ENCODE measurements at places on chromosomes 4 and X.

DNA sequence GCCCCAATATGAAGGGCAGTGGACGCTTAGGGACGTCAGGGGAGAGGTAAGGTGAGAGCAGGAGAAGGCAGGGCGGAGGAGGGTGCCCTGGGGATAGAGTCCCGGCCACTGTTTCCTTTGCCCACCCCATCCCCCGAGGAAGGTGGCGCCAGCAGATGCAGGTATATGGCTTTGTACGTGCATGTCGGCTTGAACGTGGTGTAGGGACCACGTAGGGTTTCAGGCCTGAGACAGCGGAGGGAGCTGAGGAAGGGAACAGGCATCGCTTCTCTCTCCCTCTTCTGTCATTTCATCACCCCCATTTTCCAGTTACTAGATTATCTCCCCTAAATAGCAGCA is 97.9 kb downstream of the PHKA2 start:
- no peak for DNase-seq

GRCh38 chr4:76738086-76738931 is 159.6 kb downstream of the SOWAHB start:
- no peak for DNase-seq

DNA sequence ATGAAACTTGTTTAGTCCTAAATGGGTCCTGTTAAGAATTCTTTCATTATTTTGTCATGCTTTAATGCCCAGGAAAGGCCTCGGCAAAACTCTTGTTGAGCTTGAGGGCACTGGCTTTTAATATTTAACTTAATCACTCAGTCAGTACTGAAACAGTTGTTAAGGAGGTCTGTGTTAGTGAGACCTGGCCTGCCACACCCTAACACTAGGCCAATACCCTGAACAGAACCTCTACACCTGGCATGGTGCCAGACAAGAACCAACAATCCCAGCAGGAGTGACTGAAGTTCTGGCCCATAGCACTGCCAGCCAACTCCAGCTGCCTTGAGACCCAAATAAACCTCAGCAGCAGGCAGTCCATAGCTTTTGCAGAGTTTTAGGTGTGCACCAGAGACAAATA is 85.7 kb upstream of the ITM2A start:
- no peak for DNase-seq

- no peak for DNase-seq
These were observed 28.5 kb upstream of the SLC25A6 start for GRCh38 chrX:1420371-1420770.

GRCh38 chr4:102344520-102344953 is 745 bp downstream of the SLC39A8 start:
- peak; percentile 43 for DNase-seq
